ENCODE measurements at places on chromosomes 12 and 14. TPM values are rescaled to one million over a fixed set of nuclear protein-coding genes. Genes with fewer than 3 reads are reported as not detected.

The NR2C1 gene
- 25.1 TPM for total RNA-seq

The GALNT16 gene
- 3.7 TPM for total RNA-seq

The FAM90A1 gene
- total RNA-seq = not detected

The ANO2 gene
- total RNA-seq = 0.05 TPM

The PTPRB gene
- total RNA-seq = 0.75 TPM
